Hepatic stellate cell (primary cell): ENCODE measurements at places on chromosomes 5 and 9.

GRCh38 chr5:2685651-2686272, 65.7 kb downstream of the IRX2 start:
- DNase-seq = no peak

- peak; percentile 42 for DNase-seq
These were observed 119.6 kb upstream of the RETREG1 start for GRCh38 chr5:16736158-16736995.

DNA sequence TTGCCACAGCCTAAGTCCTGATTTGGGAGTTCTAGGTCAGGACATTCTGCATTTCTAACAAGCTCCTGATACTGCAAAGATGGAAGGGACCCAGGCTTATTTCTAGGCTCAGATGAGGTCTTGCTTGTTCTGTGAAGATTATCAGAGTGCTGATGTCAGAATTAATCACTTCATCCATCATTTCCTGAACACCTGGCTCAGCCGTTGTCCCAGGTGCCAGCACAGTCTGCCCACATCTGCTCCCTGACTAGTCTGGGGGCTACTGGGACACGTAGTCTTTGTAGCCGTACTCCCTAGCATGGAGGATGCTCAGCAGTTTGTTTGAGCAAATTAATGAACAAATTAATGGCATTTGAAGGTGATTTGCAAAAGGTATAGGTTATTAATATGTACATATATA, 17.9 kb upstream of the SPINK4 start:
- DNase-seq = no peak

DNA sequence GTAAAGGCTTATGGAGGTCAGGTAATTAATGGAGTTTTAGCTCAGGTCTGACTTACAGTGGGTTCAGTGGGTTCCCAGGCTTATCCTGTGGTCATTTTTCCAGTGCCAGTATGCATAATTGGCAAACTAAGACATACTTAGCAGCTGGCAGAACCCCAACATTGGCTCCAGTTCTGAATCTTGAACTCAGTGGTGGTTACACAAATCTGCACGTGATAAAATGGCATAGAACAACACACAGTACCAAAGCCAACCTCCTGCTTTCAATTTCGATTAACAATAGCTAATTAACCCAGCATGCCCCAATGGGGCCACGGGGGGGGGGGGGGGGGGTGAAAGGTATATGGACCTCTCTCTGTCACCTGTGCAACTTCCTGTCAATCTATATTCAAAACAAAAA, 19.0 kb upstream of the BARX1 start:
- DNase-seq = no peak

- DNase-seq = peak; percentile 59
These were observed 45.6 kb upstream of the SLC25A51 start for GRCh38 chr9:37949576-37949975.

GRCh38 chr9:81801190-81801589, 111.8 kb upstream of the TLE1 start:
- DNase-seq = no peak

DNA sequence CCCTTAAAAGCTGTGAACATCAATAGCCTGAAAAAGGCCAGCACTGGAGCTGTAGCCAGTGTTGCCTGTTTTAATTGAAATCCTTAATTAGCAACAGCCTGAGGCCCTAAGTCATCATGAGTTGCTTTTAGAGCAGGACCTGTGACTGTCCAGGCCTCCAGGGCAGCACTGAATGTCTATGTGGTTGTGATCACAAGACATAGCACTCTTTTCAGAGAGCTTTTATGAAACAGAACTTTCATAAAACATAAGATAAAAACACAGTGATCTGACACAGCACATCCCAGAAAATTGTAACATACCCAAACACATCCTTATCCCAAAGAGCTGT, 85.5 kb upstream of the MYO10 start:
- no peak for DNase-seq

DNA sequence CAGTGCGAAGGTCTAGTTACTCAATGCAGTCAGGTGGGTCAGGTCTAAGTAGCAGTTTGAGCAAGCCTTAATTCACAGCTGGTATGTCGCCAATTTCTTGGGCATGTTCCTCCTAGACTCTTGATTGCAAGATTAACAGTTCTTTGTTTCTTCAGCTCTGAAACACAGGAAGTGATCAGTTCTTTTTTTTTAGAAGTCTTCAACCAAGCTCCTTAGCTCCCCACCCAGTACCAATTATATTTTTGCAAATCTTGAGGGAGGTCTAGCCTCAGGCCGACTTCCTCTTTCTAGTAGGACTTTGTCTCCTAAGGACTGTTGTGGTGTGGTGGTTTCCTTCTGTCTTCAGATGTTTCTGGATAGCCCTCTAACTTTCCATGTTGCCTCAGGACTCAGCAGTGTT, 2054.2 kb downstream of the MAT2B start:
- DNase-seq = no peak

DNA sequence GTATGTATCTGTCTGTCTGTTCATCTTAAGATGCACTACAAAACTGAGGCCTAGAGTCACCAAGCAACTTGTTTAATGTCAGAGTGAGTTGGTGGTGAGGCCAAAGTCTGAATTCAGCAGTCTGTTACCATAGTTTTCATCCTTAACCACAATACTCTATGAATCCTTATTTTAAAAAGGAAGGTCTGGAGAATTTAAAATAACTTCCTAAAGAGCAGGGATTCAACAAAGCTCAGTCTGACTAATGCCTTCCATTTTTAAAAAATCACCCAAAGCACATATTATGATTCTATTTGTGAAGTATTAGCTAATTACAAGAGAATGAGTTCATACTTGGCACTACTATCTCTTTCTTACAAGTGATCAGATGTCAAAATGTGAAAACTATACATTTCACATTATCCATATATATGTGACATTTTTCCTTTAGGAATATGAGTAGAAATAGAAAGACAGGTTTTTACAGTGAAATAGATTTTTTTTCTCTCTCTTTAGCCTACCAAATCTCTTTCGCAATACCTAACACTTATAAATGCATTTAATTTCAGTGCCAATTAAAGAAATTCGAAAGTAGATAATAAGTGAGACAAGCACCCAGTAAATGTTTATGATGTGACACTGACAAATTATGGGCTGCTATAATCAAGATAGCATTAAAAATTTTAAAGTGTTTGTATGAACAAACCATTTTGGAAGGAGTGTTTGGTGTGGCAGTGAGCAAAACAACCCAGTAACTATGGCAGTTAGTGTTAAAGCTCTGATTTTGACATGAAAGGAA, 102.3 kb upstream of the CDKN2B start:
- no peak for DNase-seq

DNA sequence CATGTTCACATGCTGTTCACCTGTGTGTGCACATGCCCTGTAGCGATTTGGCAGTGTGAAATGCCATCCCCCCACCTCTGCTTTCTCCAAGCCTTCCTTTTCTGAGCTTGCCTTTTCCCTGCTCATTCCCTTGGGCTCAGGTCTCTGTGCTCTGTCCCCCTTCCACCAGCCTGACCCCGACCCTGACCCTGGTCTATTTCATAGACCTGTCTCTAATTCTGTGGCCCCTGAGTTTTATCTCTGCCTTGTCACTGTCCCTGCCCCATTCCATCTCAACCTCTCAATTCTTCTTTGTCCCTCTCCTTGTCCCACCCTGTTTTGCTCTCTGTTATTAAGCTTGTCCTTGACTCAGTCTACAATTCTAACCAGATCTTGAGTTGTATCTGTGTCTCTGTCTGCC, 735 bp downstream of the ARAP3 start:
- no peak for DNase-seq

- no peak for DNase-seq
These were observed 126.2 kb upstream of the ADCY2 start for GRCh38 chr5:7269591-7270274.

DNA sequence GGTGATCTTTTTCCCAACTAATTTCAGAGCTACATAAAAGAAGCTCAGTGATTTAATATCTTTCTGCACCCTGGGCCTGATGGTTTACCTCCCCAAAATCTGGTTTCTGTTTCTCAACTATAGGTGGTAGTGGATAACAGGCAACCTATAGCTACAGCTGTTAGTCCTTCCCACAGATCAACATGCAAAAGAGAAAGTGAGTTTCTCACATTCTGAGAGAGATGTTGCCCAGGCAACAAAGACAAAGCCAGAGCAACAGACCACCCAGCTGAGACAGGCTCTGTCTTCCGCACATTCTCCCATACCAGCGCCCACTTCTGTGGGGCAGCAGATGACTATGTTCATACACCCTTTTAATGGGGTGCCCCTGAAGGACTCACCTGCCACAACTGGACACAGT, 40.7 kb upstream of the PPP2R2B start:
- no peak for DNase-seq

DNA sequence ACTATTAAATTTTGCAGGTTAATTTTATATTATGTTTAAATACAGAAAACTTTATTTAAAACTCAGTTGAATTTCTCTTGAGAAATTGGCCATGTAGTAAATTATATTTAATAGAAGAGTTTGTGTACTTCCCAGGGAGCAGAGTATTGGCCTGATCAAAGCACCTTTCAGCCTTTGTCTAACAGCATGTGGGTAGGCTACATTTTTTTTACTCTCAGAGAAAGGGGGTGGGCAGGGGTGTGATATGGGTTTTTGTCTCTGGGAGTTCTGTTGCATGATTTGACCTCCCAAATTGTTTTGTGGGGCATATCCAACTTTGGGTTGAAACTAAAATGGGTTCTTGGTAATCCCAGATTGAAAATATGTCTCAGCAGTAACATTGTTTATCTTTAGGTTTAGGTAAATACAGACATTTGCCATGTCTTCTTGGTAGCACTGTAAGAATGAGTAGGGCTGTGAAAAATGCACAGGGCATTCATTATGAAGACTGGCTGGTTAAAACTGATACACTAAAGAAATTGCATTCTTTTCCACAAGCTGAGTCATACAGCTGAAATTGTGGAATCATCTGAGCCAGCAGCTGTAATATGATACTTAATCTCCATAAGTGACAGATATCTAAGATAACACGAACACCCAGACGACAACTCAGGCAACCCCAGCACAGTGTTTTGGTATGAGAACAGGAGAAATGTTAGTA, 75.4 kb upstream of the CDKN2B start:
- DNase-seq = peak; percentile 59

- no peak for DNase-seq
These were observed 30.3 kb downstream of the EPB41L4A start for GRCh38 chr5:112388739-112389138.

DNA sequence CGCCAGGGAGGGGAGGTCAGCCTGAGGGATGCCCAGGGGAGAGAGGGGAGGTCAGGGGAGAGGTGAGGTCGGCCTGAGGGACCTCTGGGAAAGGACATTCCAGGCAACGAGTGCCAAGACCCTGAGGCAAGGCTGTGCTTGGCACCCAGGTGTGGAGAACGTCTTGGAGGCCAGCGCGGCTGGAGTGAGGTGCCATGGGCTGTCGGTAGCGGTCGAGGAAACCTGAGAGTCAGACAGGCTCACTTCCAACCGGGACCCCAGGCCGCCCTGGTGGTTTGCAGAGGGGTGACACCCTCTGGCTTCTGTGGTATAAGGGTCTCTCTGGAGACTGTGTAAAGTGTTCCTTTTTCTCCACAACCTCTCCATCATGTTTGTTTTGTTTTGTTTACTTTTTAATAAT, 82.9 kb downstream of the CACNA1B start:
- no peak for DNase-seq

GRCh38 chr5:142686210-142686734, 382 bp upstream of the FGF1 start:
- DNase-seq = peak; percentile 62
